ENCODE measurements at places on chromosomes 7 and 10.

GRCh38 chr10:124624466-124624865 is 119.7 kb downstream of the FAM53B start:
- DNase-seq: no peak

- DNase-seq: no peak
These were observed 7.2 kb upstream of the SRI start for GRCh38 chr7:88226886-88227516.

DNA sequence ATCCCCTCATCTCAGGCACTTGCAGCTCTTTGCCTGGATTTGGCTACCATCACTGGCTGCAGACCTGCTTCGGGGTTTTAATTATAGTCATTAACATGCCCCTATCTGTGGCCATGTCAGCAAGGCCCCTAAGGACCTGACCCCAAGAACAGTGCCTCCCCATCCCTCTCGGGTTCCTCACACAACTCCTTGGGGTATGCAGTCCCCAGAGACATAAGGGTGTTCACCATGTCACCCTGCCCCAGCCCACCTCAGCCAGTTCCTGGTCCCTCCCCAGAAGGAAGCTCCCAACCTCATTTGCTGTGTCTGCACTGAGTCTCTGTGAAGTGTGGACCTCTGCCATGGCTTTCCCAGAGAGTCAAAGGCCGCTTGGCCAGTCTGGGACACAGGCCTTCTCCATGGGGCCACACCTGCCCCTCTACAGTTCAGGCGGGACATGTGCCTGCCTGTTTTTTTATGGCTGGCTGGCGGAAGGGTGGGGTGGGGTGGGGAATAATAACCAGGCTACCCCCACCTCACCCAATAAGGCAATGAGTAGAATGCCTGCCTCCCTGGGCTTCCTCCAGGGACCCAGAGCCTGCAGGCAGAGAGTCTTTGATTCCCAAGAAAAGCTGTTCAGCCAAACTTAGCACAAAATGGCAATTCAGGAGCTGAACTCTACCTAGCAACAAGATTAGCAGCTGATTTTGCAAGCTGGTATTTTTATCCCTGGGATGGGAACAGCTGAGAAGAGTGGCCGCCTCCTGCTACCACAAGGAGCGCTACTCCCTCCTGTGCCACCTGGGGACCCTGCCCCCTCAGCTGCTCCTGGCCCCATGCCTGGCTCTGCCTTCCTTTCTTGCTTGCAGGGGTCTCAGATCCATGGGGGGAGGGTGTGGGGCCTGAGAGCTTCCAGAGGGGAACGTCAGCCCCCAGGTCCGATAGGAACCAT is 23.7 kb upstream of the CAMK2B start:
- DNase-seq: no peak

DNA sequence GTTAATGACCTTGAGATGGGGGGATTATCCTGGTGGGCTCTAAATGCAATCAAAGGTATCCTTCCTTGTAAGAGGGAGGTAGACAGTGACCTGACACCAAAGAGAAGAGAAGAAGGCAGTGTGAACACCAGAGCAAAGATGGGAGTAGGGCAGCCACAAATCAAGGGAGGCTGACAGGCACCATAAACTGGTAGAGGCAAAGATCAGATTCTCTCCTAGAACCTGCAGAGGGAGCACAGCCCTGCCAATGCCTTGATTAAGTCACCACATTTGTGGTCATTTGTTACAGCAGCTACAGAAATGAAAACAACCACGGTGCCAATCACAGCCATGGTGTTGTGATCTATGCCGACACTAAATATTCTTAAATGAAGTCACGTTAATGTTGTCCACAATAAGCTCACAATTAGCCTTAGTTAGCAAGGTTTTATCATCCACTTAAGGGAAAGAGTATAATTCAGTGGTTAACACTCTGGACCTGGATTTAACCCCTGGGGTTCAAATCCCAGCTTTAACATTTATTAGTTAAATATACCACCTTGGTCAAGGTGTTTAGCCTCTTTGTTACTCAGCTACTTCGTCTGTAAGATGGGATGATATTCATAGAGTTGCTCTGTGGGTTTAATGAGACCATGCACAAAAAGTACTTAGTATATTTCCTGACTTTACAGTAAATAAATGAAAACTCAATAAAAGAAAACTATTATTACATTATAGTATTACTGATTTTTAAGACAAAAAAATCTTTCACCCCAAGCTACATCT is 70.8 kb downstream of the SGMS1 start:
- DNase-seq: peak; percentile 88
